ENCODE measurements at places on chromosomes 2 and 18.

DNA sequence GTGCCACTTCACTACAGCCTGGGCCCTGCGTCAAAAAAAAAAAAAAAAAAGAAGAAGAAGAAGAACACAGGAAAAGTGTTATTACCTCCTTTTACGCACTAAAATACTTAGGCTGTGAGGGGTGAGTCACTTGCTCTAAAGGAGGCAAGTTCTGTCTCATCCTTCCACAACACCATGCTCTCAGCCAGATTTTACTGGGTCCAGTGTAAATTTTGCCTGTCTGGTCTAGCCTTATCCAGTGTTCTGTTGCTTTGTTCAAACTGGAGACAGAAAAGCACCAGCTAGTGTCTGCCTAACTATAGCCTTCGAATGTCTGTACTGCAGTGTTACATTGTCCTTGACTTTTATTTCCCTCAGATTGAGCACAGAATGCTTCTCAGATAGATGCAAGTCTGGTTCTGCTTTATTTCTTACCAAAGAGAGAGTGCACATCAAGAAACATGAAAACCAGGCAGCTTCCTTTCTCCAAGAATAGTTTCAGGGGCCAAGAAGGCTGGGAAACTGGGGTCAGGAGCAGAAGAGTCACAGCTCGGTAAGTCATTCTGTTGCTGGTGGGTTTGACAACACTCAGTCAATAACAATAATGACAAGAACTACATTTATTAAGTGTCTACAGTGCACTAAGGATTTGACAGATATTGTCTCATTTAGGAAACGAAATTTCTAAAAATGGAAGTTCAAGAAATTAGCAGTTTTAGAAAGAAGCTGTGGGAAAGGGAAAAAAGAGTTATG, 3.1 kb upstream of the MSGN1 start:
- no peak for DNase-seq

DNA sequence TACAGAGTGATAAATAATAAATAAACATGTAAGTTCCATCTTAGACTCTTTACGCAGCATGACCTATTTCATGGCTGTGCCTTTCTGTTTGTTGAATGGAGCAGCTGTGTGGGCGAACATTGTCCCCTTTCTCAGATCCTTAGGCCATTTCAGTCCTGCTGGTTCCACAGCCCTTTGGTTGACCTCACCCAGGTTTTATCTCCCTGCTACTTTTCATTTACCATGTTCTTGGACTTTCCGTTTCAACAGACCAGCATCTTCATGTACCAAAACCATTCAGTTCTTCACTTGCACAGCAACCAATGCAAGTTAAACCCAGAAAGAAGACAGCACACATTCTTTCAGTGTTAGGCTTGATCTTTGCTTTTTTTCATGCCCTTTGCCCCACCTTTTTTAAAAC, 83.8 kb downstream of the XRCC5 start:
- no peak for DNase-seq

- no peak for DNase-seq
Observed at GRCh38 chr2:206217743-206218142, 56.7 kb upstream of the ZDBF2 start.

GRCh38 chr2:6203291-6203959, 511.2 kb downstream of the SOX11 start:
- no peak for DNase-seq

- DNase-seq: no peak
Observed at GRCh38 chr2:67616749-67617148, 219.6 kb downstream of the ETAA1 start.

DNA sequence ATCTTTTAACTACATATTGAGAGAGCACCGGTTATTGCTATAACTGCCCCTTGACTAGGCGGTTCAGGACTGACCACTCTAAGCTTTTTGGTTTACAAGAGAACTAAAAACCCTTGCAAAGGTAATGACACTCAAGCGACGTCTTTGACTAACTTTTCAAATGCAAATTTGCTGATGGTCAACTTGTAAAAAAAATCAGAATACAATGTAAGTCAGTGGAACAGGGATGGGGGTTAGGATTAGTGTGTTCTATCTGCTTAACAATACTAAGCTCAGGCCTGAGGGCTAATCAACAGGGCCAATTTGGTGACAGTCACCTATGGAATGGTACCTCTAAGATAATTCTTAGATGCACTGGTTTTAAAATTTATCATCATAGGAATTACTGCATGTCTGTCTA, 57.1 kb downstream of the ZAP70 start:
- no peak for DNase-seq

GRCh38 chr2:106147665-106148064, 46.4 kb downstream of the UXS1 start:
- DNase-seq: no peak

- DNase-seq: no peak
Observed at GRCh38 chr18:8894823-8895222, 189.5 kb downstream of the MTCL1 start.

DNA sequence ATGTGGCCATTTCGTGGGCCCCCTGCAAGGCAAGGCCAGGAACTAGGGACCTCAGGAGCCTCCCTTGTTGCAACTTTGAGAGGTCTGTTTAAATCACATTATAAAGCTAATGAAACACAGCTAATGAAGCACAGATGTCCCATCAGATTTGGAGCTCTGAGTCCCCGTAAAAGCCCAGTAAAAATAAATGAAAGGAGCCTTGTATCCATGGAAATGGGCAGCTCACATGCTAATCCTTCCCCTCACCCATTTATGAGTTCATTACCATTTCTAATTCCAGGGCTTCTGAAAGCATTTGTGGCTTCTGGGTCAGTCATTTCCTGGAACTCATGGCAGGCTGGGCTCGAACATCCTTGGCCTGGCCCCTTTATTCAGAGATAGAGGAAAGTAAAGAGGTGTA, 274.8 kb downstream of the SS18 start:
- DNase-seq: no peak

DNA sequence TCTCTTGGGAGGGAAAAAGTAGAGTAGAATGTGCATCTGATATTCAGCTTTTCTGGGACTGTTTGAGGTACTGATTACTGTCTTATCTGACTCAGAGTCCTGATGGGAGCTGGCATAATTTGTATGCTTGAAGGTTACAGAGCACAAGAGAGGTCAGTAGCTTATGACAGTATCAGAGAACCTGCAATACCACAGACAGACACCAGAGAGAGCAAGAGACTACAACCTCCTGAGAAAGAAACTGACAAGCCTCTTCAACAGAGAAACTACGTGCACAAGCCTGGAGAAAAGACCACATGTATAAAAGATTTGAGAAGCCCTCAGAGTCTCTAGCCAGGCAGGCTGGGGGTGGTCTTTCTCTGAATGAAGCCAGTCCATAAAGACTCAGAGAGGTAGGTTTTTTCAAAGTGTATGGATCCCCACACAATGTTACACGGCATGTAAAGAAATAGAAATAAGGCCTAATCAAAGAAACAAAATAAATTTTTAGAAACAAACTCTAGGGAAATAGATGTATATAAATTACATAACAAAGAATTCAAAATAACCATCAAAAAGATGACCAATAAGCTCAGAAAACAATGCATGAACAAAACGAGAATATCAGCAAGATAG, 568.3 kb downstream of the LRRTM4 start:
- no peak for DNase-seq

DNA sequence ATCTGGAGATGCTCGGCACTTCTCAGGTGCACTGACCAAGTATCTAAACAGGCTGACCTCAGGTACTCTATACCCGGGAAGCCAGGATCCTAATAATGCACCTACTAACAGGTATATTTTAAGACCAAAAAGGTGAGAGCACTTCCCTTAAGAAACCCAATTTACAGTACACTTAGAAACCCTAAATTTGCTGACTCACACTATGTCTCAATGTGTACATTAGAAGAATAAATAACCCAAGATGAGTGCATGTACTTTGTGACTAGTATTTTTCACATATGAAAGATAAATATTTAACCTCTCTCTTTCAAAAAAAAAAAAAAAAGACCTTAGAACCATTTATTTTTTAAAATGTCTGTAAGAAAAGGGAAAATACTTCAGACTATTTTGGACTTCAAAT, 118.8 kb downstream of the ZNF516 start:
- no peak for DNase-seq

DNA sequence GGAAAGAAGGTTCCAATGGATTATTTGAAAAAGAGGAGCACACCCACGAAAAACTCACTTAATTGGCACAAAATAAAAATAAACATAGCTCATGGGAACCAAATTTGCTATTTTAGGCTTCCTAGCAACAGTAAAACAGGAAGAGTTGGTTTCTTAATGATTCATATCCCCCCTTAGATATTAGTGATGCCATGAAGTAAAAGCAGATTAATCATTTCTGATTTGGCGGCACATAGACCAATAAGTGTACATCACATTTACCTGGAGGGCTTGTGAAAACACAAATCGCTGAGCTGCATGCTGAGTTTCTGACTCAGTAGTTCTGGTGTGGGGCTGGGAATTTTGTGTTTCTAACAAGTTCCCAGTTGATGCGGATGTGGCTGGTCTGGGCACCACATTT, 260.4 kb downstream of the SLC4A3 start:
- DNase-seq: no peak

DNA sequence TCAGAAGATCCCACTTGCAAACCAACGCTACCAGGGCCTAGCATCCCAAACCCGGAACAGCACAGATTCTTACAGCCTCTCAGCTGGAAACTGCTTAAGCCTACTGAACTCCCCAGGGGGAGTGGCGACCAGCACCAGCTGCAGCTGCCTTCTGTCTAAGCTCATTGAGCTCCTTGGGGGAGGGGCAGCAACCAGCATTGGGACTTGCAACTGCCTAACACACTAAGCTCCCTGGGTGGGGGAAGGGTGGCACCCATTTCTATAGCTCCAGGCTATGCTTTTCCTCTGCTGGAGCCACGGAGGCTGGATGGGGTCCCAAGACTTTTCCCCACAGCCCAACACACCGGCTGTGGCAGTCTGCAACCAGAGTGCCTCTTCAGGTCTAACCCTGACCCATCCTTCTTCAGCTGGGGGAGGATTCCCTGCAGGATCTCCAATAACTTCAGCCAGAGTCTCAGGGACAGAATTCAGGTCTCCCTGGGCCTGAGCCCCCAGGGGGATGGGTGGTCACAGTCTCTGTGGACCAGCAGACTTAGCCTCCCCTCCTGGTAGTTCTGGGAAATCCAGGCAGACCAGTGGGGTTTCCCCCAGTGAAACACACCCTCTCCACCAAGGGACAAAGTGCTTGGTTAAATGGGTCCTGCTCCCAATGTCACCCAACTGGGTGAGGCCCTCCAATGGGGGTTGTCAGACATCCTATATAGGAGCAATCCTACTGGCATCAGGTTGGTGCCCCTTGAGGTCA, 45.9 kb upstream of the ITGA4 start:
- no peak for DNase-seq

- DNase-seq: no peak
Observed at GRCh38 chr18:40939656-40940515, 1015.1 kb upstream of the PIK3C3 start.

DNA sequence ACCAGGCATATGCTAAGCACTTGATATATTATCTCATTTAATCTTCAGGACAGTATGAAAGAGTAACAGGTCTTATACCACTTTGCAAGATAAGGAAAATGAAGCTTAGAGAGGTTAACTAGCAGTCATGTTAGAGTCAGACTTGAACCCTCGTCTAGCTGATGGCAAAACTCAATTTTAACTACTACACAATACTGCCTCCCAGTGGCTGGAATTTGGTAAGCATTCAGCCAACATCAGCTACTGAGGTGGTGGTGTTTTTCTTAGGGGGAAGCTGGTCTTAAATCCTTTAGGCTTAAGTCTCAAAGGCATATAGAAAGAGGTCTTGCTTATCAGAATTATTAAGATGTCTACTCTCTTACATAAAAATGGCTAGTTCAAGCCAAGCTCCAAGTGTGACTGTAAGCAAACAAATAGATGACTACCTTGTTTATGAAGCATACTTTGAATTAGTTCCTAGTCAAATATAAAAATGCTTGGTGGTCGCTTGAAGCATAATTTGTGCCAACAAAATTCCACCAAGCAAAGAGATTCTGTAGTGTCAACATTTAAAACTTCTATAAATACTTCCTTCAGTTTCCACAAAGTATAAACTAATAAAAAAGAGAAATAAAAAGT, 325.4 kb upstream of the FIGN start:
- no peak for DNase-seq

DNA sequence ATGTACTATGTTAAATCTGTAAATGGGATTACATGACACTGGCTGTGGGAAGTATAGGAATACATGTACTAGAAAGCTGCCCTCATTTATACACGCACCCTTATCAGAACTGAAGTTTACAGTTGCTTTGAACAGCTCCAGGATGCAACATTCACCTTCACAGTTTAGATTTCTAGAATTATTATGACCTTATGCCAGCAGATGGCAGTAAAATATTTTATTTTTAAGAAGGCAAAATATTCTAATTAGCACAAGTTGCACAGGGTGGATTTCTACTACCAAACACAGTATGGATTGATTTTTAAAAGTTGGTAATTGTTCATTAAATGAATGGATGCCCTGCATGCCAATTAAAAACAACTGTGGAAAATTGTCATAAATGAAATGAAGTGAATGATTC, 670.4 kb downstream of the KCNJ3 start:
- no peak for DNase-seq

DNA sequence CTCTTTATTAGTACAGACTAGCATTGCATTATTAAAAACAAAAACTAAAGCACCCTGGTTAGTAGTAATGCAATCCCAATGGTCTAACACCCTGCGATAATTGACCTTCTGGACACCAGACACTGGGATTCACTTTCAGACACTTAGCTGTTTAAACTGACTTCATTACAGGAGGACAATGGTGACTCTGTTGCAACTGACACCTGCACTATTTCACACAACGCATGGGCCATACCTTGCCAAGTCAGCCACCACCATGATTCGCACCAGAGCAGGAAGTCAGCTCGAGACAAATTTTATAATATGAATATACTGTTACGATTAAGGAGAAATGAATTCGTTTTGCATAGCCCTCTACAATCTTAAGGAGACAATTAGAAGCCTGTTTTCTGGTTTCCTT, 150.7 kb downstream of the MEIS1 start:
- no peak for DNase-seq

GRCh38 chr2:75932996-75933395, 222.3 kb upstream of the GCFC2 start:
- no peak for DNase-seq

DNA sequence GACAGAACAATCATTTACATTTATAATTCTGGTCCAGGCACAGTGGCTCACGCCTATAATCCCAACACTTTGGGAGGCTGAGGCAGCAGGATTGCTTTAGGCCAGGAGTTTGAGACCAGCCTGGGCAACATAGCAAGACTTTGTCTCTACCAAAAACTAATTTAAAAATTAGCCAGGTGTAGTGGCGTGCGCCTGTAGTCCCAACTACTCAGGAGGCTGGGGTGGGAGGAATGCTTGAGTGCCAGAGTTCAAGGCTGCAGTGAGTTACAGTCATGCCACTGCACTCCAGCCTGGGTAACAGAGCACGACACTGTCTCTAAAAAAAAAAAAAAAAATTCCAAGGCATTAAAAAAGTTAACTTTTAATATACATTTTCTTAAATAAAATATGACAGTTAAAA, 88.1 kb downstream of the PLEKHM3 start:
- no peak for DNase-seq

- DNase-seq: no peak
Observed at GRCh38 chr2:142880279-142880678, 2.8 kb downstream of the KYNU start.
